ENCODE measurements at places on chromosomes 2 and 18.

GRCh38 chr2:223576873-223577272 is 25.3 kb downstream of the SCG2 start:
- no peak for DNase-seq

GRCh38 chr2:241760301-241760771 is 16.3 kb upstream of the GAL3ST2 start:
- DNase-seq, result no peak

DNA sequence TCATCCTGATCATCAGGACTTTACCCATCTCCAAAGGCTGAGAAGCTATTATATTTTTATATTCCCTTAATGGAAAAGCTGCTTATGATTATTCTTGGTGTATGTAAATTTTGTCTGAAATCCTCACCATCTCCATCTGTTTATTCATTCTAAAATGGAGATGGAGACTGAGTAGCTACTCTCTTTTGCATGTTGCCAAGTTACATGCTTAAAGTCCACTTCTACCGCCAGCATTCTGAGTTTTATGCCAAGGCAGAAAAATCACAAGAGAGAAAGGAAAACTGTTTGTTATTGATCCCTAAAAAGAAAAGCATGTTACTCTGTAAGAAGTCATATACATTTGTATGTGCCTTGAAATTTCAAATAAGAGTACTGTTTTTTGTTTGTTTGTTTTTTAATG is 94.4 kb upstream of the NOSTRIN start:
- DNase-seq, result no peak

- no peak for DNase-seq
Measured at GRCh38 chr2:106532236-106532635, 45.1 kb downstream of the CD8B2 start.

DNA sequence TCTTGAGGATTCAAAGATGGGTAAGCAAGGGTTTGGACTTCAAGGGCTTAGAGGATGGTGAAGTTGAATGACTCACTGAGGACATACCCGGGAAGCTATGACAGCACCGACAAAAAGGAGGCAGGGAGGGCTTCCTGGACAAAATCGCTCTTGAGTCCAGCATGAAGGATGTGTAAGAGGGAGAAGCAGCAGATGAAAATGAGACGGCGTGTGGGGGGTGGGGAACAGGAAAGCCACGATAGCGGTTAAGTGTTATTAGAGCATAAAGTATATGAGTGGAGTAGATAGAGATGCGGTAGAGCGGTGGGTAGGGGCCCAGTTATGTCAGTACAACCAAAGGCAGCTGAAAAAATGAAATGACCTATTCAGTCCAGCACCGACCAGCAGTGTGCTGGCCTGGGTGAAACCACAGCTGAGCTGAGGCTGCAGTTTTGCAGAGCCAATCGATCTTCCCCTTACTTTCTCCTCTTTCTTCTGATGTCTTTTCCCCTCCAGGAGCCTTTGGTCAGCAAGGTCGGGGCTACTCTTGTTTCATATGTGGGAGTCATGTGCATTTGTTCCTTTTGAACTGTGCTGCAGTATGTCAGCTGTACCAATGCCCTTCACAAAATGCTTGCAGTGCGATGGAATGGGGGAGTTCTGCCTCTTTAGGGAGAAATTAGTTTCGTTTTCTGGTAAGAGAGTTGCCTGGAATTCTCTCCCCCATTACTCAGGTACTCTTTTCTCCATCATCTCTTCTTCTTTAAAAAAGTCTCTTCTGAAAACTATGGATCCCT is 2.0 kb upstream of the THUMPD2 start:
- DNase-seq, result no peak

DNA sequence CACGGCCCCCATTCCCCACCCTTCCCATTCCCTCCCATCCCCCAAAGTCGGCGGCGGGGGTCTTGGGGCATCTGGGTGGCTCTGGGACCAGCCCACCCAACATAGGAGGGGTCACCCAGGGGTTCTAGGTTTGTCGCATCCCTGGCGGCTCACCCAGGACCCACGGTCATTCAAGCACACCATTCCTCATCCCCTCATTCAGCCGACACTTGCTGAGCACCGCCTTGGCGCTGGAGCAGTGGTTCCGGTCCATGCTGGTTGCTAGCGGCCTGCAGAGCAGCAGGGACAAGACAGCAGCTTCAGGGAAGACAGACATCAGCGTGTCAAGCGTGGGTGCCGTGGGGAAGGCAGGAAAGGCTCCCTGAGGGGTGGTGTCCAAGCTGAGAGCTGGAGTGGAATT is 50.5 kb upstream of the OTOS start:
- DNase-seq, result no peak

DNA sequence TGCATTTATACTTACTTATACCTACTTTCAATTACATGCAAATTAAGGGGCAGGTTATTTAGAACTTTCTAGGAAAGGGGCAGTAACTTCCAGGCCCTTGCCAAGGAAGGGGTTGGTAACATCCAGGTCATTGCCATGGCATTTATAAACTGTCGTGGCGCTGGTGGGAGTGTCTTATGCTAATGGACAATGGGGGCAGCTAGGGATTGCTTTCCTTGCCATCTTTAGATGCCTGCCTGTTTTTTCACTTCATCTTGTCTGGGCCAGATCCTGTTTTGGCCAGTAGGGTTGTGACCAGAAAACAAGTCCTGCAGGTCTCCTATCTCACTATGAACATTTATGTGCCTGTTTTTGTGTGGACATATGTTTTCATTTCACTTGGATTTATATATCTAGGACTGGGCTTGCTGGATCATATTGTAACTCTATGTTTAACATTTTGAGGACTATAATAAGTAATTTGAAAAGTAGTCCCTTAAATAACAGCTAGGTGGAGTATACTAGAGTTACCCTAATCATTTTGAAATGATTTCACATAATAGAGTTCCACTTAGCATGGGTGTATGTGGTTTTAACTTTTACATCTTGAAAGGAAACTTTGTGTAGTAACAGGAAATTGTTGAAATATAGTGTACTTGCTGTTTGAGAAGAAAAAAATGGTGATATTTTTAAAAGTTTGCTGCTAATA is 56.1 kb downstream of the LCLAT1 start:
- peak; percentile 96 for DNase-seq
